ENCODE measurements at places on chromosomes 2 and 18.
A peak's percentile ranks its signal among the peaks of the same experiment; 100 is the strongest.

- DNase-seq: peak; percentile 38
These were observed 194.1 kb downstream of the CLIP4 start for GRCh38 chr2:29309090-29310029.

DNA sequence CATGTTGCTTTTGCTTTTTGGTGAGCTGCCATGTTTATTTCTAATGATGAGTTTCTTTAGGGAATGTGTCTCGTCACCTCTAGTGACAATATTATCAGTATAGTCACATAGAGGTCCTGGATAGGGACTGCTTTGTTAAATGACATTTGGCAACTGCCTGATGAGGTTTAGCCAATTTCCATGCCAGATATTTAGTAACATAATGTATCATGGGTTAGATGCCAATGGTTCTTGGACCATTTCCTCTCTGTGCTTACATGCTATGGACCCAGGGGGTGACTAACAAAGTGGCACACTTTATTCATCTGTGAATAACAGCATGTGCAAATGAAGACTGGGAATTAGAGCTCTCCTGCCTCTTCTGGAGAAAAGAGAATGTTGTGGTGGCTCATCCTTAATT is 56.2 kb upstream of the RAB27B start:
- no peak for DNase-seq

- no peak for DNase-seq
These were observed 80.3 kb upstream of the GRB14 start for GRCh38 chr2:164701565-164701964.

GRCh38 chr2:217971166-217971565 is 31.6 kb downstream of the TNS1 start:
- DNase-seq: no peak

GRCh38 chr2:26170795-26171194 is 2.1 kb upstream of the GAREM2 start:
- no peak for DNase-seq

DNA sequence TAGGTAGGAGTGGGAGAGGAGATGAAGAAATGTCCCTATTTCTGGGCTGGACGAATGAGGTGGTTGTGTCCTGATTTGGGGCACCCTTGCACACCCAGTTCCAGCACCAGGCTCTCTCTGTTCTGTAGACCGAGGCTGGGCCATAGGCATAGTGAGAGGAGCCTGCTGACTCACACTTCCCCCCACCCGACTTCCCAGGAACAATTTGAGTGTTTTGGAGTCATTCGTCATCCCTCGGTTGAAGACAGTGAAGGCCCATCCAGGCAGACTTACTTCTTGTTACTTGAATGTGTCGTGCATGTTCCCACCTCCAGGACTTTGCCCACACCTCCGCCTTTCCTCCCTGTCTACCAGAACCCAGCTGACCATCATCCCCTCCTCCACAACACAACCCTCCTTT is 179.1 kb downstream of the HAUS1 start:
- peak; percentile 73 for DNase-seq

DNA sequence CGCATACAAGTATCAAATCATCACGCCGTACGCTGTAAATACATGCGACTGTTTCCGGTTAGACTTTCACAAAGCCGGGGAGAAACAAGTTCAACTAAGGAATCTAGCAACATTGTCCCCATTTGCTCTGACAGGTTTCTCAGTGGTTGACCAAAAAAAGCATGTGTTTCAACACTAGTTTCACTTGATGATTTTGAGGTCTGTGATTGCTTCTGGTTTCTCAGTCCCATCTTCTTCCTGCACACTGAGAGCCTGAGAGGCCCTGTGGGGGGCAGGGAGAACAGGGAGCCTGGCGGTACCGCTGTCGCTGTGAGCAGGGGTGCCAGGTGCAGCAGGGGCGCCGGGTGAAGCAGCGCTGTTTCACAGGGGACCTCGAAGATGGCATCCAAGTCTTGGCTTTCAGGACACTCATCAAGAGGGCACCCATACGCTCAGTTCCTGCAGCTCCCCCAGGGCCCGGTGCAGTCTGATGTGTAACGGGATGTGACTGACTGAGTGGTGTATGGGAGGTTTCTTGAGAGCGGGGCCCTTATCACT is 270.9 kb downstream of the TWIST2 start:
- no peak for DNase-seq

GRCh38 chr2:26472821-26473655 is 4.9 kb downstream of the OTOF start:
- DNase-seq: no peak

- no peak for DNase-seq
These were observed 265.3 kb downstream of the TWIST2 start for GRCh38 chr2:239113171-239113570.

DNA sequence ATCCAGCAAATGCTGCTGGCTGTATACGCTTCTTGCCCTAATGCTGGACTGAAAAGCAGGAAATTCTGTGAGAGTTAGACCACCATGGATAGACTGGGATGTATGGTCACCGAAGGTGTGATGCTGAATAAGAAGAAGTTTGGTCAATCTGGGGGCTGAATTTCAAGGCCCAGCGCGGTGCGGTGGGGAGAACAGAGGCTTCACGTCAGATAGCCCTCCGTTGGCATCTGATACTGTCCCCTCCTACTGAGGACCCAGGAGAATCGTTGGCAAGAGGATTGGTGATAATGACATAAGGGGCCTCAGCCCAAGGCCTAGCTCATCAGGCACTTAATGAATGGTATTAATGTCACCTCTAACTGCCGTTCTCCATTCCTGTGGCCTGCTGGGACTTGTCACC is 97.3 kb upstream of the ST3GAL5 start:
- DNase-seq: no peak

DNA sequence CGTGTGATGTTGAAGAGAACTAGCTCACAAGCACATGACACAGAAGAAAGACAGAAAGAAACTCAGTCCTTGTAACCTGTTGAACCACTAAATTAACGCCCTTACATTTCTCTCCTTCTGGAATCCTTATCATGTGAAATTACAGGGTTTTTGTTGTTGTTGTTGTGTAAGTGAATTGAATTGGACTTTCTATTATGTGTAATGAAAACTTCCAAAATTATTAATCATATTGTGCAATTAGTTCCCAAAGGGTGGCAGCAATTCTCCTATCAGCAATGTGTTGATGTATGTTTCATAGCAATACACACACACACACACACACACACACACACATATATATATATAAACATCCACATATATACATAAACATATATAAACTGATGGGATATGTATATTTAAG is 402.2 kb upstream of the TCF4 start:
- no peak for DNase-seq
